ENCODE measurements at places on chromosomes 5 and 9.
A peak's percentile ranks its signal among the peaks of the same experiment; 100 is the strongest.

- DNase-seq = no peak
Observed at GRCh38 chr5:72790186-72790585, 26.3 kb upstream of the TNPO1 start.

DNA sequence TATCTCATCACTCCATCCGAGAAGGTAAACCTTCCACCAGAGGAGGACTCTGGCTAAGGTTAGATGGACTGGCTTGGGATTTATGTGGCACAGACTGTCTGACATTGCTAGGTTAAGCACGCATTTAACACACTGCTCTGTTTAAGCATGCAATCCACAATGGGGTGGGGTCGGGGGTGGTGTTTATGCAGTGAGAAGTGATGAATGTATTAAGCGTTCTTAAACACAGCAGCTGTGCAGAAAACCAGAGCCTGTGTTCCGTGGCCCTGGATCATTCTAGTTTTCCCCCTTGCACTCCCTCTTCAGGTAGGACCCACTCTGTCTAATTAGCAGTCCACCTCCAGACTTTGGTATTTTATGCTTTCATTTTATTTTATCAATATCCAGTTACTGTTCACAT lies 46.4 kb downstream of the STXBP1 start:
- no peak for DNase-seq

DNA sequence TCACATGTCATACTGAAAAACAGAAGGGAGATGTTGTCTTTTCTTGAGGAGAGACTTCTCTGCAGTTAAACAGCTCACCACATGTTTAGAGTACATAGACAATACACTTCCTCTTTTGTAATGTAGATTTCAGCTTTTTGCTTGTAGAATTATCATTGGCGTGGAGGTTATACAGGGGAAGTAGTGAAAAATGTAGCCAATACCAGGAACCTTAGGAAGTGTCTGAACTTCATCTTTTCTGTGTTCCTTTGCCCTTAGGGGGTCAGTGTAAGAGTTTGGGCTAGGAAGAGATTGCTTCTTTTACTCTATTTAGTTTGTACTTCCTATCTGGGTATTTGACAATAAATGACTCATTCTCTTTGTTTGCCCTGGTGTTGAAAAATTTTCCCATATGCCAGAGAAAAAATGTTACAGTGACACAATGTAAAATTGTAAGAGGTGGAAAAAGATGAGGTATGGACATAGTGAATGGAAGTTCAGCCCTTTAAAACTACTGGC lies 21.0 kb upstream of the CDKN2B start:
- no peak for DNase-seq

GRCh38 chr9:69574057-69574456 lies 98.1 kb downstream of the APBA1 start:
- no peak for DNase-seq

- DNase-seq = no peak
Observed at GRCh38 chr5:14552017-14552416, 29.6 kb upstream of the OTULINL start.

DNA sequence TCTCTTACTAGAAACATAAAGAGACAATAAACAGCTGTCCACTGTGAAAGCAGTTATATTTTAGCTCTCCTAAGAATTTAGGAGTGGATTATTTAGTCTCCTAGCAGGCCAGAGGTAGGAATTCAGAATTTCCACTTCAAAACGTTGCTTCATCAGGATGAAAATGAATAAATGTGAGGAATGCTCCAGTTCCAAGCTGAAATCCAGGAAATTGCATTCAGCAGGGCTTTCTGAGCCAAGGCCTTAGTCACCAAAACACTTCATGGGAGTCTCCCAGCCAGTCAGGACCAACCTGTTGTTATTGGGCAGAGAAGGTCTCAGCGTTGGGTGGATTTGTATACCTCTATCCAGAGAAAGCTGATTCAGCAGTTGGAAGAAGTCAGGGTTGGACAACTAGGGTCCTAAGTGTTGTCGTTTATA lies 1040.3 kb downstream of the TLE1 start:
- no peak for DNase-seq

DNA sequence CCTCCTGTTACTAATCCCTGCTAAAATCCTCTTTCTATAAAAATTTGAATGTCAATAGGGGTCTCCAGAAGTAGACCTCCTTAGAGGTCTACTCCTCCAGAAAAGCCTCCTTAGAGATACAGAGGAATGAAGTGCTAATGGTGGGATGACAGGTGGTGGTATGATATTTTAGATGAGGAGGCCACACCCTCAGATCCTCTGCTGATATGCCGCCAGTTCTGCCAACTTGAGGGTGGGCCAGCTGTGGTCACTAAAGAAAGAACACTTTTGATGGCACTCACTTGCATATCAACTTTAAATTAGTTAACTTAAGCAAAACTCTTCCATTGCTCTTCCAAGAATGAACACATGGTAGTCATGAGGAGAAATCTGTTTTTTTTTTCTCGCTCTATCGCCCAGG lies 16.9 kb upstream of the UBAP2 start:
- no peak for DNase-seq

DNA sequence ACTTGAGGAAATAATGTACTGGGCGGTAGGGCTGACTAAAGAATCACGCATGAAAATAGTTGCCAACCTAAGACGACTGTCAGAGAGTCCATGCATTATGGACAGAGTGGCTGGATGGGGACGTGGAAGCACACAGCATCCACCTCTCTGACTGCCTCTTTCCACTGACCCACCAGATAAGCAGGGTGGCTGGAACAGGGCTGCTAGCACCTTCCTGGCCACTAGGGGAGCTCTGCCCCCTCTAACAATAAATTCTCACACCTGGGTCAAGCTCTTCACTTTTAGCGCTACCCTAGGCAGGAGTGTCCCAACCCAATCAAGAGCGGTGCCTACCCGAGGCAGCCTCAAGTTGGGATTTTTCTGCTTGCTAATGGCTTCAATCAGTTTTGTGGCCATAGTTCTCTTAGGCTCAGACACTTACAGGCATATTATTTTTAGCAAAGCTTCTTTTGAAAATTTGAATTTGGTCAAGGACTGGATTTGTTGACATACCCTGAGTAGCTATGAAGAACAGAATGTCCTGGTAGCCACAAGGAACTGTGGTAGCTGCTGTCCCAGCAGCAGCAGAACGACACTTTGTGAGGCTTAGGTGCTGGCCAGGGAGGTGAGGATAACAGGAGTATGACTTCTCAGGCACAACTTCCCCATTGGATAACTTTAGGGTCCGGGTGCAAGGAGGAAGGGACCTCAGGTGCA lies 6.9 kb upstream of the TPM2 start:
- DNase-seq = peak; percentile 72

GRCh38 chr5:133150909-133151544 lies 99.2 kb downstream of the HSPA4 start:
- DNase-seq = no peak

DNA sequence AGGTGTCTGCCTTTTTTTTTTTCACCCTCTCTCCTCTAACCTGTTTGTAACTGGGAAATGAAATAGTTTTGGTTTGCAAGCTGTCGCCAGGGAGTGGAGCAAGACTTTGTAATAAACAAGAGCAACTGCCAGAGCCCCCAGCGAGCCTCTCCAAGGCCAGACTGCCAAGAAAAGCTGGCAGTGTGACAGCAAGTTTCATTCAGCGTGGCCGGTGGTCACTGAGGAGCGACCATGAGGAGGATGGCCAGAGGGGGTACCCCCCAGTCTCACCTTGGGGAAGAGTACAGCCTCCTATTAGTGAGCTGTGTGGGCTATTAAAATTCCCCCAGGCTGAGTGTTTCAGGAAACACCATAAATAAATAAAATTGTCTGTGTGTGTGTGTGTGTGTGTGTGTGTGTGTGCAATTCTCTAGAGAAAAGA lies 49.9 kb downstream of the ZFAND5 start:
- DNase-seq = no peak

GRCh38 chr5:132839426-132840301 lies 9.2 kb upstream of the SHROOM1 start:
- DNase-seq = no peak

DNA sequence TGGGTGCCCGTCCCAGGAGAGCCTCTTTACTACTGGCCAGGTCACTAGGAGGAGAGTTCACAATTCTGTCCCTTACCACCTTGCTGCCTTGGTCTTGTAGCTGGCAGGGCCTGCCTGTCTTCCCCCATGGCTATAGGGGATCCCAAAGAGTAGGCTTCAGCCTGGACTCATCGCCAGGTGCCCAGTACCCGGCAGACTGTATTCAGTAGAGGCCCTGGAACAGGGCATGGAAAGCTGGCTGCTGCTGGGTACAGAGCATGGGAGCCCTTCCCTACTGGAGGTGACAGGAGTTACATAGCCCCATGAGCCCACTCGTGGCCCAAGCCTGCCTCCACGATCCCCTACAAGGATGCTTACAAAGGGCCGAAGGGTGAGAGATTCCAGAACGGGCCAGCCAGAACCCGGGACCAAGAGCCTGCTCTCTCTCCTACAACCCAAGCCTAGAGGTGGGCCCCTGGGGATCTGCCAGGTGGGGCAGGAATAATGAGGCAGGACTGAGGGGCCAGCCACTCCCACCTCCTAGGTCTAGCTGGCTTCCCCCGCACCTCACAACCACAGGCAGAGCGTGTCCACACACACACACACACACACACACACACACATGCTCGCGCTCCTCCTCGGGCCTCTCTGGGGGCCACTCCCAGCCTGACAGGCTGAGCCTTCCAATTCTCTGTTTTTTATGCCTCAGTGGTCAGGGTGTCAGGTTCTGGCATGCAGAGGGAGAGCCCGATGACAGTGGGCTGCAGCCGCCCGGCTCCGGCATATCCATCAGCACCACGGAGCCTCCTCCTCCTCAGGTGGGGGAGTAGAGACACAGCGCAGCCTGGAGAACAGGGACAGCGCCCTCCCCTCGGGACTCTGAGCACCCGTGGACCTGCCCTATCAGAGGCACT lies 186.0 kb downstream of the PAX5 start:
- DNase-seq = no peak

DNA sequence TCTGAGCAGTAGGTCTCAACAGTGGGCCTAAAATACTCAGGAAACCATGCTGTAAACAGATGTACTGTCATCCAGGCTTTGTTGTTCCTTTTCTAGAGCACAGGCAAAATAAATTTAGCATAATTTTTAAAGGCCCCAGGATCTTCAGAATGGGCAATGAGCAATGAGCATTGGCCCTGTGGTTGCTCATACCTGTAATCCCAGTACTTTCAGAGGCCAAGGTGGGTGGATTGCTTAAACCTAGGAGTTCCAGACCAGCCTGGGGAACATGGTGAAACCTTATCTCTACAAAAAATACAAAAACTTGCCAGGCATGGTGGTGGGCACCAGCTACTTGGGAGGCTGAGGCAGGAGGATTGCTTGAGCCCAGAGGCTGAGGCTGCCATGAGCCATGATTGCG lies 13.5 kb upstream of the PCBD2 start:
- DNase-seq = no peak

DNA sequence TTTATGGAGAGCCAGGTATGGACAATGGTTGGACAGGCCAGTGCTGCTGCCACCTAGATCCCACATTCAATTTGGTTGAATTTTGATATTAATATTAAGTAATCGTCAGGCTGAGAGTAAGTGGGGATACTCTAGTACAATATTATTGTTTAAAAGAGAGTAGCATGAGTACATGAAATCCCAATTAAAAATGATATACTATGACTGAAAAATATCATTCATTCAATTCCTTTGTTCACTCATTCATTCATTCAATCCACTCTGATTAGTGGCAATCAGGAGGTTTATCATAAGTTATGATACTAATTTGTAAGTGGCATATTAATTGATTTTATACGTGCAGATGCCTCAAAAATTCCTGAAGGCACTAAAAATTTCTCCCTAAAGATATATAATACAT lies 224.2 kb downstream of the DMRT2 start:
- no peak for DNase-seq

DNA sequence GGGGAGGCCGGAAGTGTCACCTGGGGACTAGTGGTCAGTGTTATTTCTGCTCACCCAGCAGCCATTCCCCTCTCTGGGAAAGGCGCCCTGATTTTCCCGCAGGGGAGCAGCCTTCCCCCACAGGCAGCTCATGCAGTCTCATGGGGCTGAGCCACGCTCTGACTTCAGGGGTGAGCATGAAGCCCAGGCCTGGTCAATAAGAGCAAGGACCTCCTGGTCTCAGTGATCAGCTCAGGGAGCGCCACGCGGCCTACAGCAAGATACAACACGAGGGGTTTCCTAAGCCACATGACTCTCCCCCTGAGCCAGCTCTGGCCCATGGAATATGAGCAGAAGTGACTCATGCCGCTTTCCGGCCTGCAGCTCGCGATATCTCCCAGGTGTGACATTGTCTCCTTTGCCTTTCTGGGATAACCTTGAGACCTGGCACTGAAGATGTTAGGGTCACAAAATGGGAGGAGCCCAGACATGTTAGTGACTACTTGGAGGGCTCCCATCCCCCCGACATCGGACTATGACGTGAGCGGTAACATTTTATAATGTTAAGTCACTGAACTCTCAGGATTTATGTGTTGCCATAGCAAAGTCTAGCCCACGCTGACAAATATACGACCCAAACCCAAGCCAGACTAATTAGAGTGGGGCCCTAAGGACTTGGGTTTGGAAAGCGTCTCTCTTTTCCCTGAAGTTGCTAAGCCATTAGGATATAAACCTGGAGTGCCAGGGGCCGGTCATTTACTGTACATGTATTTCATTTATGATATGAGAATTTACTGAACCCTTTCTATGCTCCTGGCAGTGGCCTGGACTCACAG lies 46.5 kb upstream of the GFPT2 start:
- no peak for DNase-seq

GRCh38 chr9:95037789-95038521 lies 279.6 kb downstream of the FANCC start:
- no peak for DNase-seq

DNA sequence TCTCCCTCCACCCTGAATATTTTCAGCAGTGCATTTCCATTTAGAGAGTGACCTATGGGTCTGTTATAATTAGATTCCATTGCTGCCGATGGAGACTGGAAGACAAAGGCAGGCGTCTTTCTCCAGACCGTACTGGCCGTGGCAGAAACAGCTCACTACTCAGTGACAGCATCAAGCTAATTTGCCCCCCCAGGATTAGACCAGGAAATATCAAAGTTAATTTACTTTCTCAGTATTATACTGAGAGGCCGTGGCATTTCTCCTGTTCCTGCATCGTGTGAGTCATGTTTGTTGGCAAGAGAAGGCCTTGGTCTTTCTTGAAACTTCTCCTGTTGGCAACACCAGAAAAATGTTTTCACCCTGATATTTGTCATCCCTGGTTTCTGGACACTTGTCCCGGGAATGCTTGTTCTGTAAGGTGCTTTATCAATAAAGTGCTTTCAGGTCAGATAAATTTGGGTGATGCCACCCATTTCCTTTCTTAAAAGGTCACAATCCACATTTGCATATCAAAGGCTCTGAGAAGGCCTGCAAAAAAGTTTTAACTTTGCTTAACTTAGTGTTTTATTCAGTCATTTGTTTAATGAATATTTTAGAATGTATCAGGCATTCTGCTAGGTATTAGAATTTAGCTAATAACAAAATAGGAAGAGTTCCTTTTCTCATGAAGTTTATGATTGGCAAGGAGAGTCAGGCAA lies 28.4 kb downstream of the SV2C start:
- no peak for DNase-seq

Measured in activated CD8-positive, alpha-beta memory T cell treated with anti-CD3 and anti-CD28 coated beads, Interleukin-2, amount 10 ng/mL, durations not matched to agents 7 days and 5 days (primary cell).